NCI-H446 treated with DMSO at 0.1 percent for 48 hours (cell line): ENCODE measurements at places on chromosomes 2 and 18.
A peak's percentile ranks its signal among the peaks of the same experiment; 100 is the strongest.

- DNase-seq, result no peak
Measured at GRCh38 chr18:53534203-53534602, 690.3 kb downstream of the MBD2 start.

- no peak for DNase-seq
Measured at GRCh38 chr18:11368020-11368419, 218.7 kb upstream of the PIEZO2 start.

DNA sequence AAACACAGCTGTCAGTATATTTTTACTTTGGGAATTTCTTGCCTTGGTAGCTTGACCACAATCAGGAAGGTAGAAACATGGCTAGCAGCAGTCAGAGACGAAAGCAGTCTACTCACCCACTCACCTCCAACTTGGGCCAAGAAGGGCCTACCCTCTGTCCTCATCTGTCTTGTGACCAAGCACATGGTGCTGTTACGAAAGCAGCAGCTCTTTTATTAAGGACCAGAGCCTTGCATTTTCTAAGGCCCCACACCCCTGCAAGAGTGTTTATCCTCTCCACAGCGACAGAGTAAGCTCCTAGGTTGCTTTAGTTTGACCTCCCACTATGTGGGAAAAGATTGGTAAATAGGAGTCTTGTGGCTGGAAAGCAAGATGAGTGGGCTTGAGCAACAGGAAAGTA, 31.3 kb upstream of the MSTN start:
- DNase-seq, result no peak

- DNase-seq, result no peak
Measured at GRCh38 chr2:128263902-128264331, 54.8 kb downstream of the HS6ST1 start.

- DNase-seq, result no peak
Measured at GRCh38 chr2:40225670-40226210, 226.2 kb downstream of the SLC8A1 start.

- DNase-seq, result no peak
Measured at GRCh38 chr2:197713271-197713670, 8.1 kb downstream of the MARS2 start.

- no peak for DNase-seq
Measured at GRCh38 chr2:169486487-169486886, 7.2 kb downstream of the BBS5 start.

DNA sequence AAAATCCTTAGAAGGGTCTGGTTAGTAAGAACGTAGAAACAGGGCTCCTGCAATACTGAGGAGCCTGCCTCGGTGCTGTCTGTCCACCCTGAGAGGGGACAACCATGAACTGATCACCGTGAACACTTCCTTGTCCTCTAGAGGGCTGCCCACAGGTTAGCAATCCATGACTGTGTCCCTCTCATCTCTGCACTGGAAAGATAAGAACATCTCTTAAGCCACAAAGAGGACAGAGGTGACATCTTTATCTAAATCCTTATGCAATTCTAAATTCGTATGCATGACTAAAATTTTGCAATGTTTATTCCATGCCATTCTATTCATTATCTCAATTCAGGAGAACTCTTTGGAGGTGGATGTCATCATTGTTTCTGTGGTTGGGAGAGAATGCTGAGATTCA, 12.8 kb downstream of the EFR3B start:
- DNase-seq, result no peak

GRCh38 chr2:230643576-230644291, 68.9 kb upstream of the CAB39 start:
- no peak for DNase-seq

GRCh38 chr18:60044290-60045006, 144.7 kb downstream of the PMAIP1 start:
- peak; percentile 57 for DNase-seq

- no peak for DNase-seq
Measured at GRCh38 chr2:28544036-28544346, 48.1 kb downstream of the PLB1 start.

GRCh38 chr2:14930441-14930840, 297.9 kb downstream of the LRATD1 start:
- no peak for DNase-seq

DNA sequence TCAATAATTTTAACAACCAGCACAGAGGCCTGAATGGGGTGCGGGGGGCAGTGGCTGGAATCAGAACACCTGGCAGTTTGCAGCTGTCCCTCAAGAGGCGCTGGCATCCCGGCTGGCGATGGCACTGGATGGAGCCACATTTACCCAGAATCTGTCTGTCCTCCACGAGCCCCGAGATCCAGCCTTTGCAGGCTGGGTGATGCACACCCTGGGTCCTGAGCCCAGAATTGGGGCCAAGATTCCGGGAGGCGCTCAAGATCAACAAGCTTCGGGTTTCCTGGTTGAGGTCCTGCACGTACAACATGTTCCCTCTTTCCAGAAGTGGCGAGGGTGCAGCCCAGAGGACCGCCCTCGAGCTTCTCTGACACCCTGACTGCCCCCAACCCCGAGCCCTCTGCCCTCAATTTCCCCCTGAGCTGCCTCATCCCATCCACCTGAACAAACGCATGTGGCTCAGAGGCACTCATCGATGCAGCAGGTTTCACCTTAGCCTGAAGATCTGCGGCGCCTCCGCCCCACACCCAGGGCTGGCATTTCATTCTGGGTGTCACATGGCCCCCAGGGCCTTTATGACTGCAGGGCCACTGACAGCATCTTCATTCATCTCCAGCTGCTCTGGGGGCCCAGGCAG, 97.5 kb downstream of the TFCP2L1 start:
- no peak for DNase-seq

DNA sequence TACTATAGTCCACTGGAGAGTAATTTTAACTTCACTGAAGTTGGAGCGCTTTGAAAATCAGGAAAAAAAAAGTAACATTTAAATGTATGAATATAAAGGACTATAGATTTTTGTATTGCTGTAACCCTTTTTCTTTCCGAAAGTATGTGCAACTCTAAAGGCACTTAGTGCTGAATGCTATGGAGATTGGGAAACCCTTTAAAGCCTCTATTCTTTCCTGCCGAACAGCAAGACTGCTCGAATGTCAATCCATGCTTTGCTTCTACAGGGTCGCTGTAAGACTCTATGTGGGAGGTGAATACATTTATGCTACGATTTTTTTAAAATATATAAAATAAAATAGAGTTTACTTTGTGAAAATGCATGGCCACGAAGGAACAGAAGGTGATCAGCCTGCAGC, 825 bp downstream of the GRB14 start:
- DNase-seq, result no peak
